A172 (cell line): ENCODE measurements at places on chromosomes 2 and 18. TPM values are rescaled to one million over a fixed set of nuclear protein-coding genes. Genes with fewer than 3 reads are reported as not detected.
A peak's percentile ranks its signal among the peaks of the same experiment; 100 is the strongest.

DNA sequence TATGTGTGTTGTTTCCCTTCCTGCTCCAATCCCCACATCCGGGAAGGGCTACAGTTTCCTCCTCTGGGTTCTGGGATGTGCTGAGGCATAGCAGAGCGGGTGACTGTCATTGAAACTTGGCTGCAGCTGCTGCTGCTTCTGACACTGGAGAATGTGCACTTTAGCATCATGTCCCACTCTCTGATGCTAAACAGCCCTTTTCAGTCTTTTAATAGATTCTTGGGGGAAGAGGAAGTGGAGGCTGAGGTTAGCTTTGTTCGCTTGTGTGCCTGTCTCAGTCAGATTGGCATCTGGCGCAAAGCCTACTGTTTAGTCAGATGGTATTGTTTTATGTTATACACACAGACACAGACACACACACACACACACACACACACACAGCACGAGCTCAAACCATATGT is 136.5 kb upstream of the RND3 start:
- DNase-seq, result no peak

DNA sequence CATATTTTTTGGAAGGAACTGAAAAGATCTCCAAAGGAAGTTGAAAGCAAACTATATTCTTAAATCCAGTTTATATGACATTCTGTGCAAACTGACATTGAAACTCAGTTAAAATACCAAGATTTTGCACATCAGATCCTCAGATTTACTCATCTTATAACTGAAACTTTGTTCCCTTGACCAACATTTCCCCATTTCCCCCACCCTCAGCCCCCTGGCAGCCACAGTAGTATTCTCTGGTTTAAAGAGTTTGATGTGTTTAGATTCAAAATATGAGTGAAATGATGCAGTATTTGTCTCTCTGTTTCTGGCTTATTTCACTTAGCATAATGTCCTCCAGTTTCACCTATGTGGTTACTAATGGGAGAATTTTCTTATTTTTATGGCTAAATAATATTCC is 99.2 kb upstream of the ITGA4 start:
- DNase-seq, result no peak

The PTPRN gene
- total RNA-seq, result 19.3 and 31.5 TPM in 2 replicates

DNA sequence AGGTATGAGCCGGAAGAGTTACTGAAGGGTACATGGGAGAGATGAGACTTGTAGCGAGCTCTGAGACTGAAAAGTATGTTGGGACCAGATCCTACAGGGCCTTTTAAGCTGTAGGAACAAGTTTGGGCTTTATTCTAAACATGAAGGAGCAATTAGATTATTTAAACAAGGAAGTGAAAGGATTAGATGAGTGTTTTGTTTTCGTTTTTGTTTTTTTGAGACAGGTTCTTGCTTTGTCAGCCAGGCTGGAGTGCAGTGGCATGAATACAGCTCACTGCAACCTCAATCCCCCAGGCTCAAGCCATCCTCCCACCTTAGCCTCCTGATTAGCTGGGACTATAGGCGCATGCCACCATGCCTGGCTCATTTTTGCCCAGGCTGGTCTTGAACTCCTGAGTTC is 110.7 kb downstream of the C1D start:
- no peak for DNase-seq

DNA sequence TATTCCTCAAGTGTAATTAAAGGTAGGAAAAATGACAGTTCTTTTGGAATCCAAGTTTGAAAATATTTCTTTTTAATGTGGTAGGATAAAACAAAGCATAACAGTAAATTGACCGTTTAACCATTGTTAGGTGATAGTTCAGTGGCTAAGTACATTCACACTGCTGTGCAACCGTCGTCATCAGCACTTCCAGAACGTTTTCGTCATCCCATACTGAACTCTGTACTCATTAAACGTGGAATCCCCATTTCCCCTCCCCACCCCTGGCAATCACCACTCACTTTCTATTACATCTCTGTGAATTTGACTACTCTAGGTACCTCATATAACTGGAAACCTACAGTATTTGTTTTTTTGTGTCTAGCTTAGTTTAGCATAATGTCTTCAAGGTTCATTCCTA is 32.9 kb upstream of the FZD5 start:
- DNase-seq, result no peak

The TMEM178A gene
- total RNA-seq, result not detected in 2 replicates

DNA sequence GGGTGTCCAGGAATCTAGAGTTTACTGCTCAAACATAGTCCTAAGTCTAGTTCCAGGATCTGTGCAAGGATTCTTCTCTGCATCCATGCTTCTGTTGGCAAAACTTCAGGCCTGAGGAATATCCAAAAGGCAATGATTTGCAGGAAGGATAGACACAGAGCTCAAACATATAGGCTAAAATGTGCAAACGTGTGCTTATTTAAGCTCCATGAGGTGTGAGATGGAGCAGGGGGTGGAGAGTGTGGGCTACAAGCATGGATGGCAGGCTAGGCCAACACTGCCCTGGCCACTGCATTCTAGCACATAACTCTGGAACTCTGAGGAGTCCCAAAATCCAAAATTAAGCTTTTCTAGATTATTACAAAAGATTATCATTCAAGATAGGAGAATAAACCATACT is 301.1 kb downstream of the PAX3 start:
- no peak for DNase-seq

The KCNIP3 gene
- total RNA-seq, result 3.8 and 7.3 TPM in 2 replicates

DNA sequence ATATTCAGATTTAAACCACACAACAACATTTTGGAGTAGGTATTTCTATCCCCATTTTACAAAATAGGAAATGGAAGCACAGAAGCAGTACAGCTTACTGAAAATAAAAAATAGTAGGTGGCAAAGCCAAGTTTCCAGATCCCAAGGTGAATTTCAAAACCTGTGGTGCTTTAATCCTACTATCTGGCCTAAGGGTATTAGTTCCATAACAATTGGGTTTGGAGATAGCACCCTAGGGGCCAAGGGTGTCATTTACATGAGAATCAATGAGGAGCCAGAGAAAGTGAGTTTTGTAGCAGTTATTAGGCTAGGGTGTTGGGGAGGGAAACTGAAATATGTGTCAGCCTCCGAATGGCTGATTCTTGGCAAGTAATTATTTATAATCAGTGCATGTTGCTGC is 24.9 kb downstream of the OSBPL6 start:
- DNase-seq, result no peak

The AQP4 gene
- total RNA-seq, result not detected in 2 replicates

The CD226 gene
- total RNA-seq, result 0.17 and 0.29 TPM in 2 replicates

DNA sequence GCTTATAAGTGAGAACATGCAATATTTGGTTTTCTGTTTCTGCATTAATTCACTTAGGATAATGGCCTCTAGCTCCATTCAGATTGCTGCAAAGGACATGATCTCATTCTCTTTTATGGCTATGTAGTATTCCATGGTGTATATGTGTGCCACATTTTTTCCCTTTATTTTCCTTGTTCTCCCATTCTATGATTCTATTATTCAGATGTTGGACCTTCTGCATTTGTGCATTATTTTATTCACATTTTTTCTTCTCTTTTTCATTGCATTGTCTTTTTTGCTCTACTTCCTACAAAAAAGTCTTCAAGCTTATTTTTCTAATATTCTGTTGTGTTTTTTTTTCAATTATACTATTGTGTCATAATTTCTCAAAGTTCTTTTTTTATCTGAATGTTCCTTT is 11.1 kb upstream of the ANTXR1 start:
- DNase-seq, result no peak

DNA sequence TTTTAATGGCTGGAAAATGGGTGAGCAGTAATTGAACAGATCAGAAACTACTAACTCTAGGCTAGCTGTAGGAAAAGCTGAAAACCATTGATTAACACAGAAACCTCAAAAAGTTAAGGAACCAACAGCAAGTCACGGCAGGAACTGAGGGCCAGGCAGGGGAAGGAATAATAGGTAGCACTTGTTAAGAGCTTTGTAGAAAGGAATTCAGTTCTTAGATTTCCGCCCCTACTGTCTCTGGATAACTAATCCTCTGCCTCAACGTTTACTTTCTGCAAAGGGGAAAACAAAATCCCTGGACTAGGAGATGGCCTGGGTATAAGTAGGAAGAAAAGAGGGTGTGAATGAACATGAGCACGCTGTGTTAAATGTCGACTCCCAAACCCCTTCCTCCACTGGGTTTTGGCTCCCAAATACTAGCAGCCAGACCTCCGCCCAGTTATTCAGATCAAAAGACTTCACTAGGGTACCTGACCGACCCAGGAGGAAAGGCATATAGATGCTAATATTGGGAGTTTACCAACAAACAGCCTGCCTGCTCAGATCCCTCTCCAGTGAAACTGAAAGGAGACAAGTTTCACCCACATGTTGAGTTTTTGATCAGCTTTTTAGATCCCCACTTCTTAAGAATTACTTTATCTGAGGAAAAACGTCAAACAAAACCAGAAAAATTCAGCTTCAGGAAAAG is 12.4 kb downstream of the SMAD2 start:
- DNase-seq, result no peak

GRCh38 chr18:45671321-45671720 is 52.7 kb upstream of the SLC14A1 start:
- no peak for DNase-seq

GRCh38 chr2:233469261-233470010 is 97.1 kb downstream of the USP40 start:
- DNase-seq, result no peak

The RAPH1 gene
- total RNA-seq, result 11.2 and 15.5 TPM in 2 replicates

GRCh38 chr2:178473373-178473772 is 5.0 kb downstream of the FKBP7 start:
- no peak for DNase-seq

- peak; percentile 34 for DNase-seq
Measured at GRCh38 chr2:157468931-157469708, 25.2 kb upstream of the CYTIP start.

DNA sequence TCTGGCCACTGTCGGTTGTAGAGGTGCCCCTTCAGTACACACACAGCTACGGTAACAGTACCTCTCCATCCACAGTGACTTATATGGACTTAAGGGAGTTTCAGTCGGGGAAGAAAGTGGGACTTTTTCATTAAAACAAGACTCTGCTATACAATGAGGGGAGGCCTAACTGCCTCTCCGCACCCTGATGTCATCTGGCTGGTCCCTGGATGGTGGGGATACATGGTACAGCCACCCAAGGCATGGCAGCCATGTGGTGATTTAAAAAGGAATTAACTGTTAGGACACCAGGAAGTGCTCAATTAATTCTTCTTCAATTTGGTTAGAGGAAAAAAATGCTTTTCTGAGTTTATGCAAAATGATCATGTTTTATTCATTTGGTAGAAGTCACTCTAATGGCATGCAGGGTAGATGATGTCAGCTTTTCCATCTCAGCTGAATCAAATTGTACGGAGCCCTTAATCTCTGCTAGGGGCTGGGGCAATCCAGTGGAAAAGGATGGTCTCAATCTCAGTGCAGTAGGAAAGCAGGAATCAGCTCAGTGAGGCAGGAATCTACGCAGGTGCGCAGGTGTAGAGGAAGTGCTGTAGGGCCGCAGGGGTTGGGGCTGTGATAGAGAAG is 243.9 kb downstream of the PRKCE start:
- DNase-seq, result no peak

The LYPD6B gene
- 0.38 TPM in 1 of 2 replicates, not detected in the other for total RNA-seq

DNA sequence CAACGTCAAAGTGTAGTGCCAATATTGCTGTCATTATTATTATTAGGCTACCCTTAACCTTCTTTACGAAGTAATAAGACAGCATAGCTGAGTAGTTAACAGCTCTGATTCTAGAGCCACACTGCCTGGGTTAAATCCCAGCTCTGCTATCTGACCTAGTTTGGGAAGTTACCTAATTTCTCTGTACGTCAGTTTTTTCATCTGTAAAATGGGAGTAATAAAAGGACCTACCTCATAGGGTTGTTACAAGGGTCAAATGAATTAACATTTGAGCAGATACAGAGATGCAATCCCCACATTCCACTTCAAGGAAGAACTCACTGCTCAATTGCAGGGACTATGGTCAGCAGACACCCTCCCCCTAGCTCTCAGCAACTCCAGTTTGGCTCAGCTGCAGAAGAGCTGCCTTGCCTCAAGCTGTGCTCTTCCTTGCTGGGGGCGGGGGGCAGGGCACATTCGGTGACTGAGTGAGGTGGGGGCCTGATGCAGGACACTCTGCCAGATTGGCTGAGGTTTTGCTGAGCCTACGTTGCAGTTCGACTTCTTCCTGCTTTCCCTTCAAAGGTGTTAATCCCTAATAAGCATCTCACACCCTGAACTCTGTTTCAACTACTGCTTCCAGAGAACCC is 11.0 kb upstream of the LGALSL start:
- DNase-seq, result no peak

DNA sequence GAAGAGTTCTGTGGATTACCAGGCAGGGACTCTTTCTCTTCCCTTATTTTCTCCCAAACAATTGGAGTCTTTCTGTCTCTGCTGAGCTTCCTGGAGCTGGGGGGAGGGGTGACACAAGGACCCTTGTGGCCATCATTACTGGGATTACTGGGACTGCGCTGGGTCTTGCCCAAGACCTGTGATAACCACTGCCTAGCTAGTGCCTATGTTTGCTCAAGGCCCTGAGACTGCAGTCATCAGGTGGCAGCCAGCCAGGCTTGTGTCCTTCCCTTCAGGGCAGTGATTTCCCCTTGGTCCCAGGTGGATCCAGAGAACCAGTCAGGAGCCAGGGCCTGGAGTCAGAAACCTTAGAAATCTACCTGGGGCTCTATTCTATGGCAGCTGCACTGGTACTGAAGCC is 355.6 kb downstream of the PARD3B start:
- peak; percentile 40 for DNase-seq

The REG1B gene
- not detected in 2 replicates for total RNA-seq

DNA sequence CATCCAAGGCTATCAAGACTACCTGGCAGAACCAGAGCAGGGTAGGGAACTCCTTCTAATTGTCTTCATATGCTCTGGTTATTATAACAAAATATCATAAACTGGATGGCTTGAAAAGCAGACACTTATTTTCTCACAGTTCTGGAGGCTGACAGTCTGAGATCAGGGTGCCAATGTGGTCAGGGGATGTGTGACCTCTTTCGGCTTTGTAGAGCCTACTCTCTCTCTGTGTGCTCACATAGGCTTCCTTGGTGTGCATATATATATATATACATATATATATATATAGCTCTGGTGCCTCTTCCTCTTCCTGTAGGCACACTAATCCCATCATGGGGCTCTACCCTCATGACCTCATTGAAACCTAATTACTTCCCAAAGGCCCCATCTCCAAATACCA is 101.6 kb downstream of the ARL6IP6 start:
- DNase-seq, result no peak

The IL36B gene
- 0.19 TPM in 1 of 2 replicates, not detected in the other for total RNA-seq

The GPR155 gene
- total RNA-seq, result 0.90 and 2.4 TPM in 2 replicates

The EVX2 gene
- total RNA-seq, result not detected in 2 replicates

DNA sequence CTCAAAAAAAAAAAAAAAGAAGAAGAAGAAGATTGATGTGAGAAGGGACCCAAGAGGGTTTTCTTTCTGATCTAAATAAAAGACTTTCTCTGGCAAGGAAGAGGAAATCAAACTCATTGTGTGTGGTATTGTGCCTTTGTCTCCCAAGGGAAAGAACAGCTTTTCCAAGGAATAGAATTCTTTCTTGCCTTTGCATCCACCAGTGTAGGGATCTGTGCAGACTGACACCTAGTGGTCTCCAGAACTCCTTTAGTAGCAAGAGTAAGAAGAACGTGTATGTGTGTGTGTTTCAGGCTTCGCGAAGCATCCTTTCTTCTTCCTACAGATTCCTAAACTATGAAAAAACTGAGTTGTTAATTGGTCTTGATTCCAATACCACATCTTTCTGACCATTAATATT is 33.5 kb upstream of the CRIM1 start:
- DNase-seq, result peak; percentile 48

- no peak for DNase-seq
Measured at GRCh38 chr2:128369602-128370467, 51.2 kb upstream of the HS6ST1 start.
